ENCODE measurements at places on chromosomes 11 and 22. TPM values are rescaled to one million over a fixed set of nuclear protein-coding genes. Genes with fewer than 3 reads are reported as not detected.
A peak's percentile ranks its signal among the peaks of the same experiment; 100 is the strongest.

- peak; percentile 88 for DNase-seq
These were observed 51.7 kb downstream of the RAB30 start for GRCh38 chr11:83019888-83020579.

DNA sequence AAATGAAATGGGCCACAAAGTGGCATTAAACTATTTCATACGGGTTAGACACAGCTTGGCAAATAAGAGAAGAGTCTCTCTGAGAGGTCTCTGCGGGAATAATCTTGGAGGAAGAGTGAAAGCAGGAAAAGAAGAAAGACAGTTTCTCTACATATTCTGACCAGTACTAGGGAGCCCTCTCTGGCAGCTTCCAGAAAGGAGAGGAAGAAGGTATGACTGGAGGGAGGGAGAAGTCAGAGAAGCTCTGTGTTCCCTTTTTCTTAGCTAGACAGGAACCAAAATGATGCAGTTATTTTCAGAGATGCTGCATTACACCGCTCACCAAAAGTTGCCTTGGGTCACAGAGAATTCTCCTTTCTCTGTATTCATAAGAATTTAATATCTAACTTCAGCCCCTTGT lies 382.1 kb downstream of the KCNA4 start:
- DNase-seq, result no peak

KRTAP5-8 gene
- not detected for total RNA-seq

DNA sequence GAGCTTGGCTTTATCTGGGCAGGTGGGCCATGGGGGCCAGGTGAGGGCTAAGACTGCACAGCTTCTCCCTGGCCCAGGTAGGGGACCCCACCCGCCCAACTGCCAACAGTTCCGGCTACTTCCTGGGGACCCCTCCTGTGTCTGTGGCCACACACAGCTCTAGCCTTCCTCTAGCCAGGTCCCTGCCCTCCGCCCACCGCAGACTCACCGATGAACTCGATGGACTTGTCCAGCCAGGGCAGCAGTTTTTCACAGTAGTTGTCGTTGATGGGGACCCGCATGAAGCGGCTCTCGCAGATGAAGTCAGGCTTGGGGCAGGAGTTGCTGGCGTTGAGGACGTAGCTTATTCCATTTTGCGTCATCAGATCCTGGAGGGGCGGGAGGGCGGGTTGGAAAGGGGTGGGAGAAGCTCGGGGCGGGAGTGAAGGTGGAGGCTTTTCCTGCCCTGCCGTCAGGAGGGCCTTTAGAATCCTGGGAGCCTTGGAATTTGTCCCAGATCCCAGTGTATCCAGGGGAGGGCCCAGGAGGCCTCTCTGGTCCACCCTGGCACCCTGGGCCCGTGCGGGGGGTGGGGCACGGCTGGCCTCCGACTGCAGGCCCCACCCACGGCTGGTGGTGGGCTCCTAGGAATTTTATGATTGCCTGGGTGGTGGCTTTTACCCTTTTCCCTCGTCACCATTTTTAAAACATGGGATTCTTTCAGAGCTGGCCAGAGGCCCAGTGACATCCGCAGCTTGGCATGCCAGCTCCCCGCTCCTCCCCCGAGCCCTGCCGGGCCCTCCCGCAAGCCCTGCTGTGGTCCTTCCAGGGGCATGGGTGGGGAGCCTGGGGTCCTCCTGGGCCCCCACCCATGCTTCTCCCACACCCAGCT lies 13.9 kb downstream of the DUSP8 start:
- DNase-seq, result peak; percentile 65

OR8G1 gene
- not detected for total RNA-seq

GRCh38 chr11:65424205-65425104 lies 1.9 kb downstream of the NEAT1 start:
- DNase-seq, result peak; percentile 63

DNA sequence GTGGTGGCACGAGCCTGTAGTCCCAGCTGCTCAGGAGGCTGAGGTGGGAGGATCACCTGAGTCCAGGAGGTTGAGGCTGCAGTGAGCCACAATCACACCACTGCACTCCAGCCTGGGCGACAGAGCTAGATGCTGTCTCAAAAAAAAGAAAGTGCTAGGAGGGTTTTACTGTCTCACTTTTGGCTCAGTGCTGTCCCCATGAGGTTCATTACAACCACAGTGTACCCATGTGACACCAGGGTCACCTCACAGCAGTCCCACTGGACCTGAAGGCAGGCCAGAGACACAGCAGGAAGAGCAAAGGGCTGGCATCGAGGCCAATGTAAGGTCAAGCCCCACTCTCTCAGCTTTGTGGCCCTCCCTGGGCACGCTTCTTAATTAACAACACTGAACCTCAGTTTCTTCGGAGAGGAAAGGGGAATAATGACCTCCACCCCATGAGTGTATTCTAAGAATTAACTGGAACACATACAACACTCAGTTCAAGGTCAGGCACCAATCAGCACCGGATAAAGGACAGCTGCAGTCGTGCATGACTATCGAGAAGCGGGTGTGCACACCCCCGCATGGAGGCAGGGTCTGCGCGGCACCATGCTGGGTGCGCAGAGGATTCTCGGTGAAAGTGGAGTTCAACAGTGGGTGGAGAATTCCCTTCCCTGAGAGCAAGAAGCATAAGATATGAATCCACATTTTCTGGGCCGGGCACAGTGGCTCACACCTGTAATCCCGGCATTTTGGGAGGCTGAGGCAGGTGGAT lies 30.9 kb upstream of the BAIAP2L2 start:
- DNase-seq, result no peak

Data from psoas muscle (tissue), 8 donors.